ENCODE measurements at places on chromosomes 3 and 15.

DNA sequence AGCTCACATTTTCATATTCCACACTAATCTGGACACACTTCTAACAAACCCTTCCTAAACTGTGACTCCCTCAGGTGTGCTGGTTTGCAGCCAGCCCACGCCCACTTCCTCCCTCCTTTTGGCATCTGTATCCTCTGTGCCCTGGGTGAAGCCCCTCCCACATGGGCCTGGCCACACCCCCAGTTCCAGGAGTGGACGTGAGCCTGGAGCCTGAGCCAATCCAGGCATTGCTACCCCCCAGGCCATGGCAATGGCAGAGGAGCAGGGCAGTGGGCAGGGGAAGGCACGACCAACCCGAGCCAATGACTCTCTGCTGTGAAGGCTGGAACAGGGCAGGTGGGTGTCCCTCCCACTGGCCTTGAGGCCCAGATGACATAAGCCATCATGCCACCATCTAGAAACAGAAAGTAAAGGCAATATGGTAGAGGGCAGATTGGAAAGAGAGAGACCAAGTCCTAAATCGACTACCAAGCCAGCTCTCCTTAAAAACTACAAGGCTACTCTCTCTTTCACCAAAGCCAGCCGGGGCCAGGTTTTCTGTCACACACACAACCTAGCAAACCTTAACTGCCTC is 18.6 kb downstream of the FAM174B start:
- no peak for DNase-seq

- DNase-seq: peak; percentile 17
Measured at GRCh38 chr3:73432023-73432705, 192.6 kb downstream of the PDZRN3 start.

GRCh38 chr15:43521419-43521818 is 4.0 kb downstream of the MAP1A start:
- DNase-seq: no peak

DNA sequence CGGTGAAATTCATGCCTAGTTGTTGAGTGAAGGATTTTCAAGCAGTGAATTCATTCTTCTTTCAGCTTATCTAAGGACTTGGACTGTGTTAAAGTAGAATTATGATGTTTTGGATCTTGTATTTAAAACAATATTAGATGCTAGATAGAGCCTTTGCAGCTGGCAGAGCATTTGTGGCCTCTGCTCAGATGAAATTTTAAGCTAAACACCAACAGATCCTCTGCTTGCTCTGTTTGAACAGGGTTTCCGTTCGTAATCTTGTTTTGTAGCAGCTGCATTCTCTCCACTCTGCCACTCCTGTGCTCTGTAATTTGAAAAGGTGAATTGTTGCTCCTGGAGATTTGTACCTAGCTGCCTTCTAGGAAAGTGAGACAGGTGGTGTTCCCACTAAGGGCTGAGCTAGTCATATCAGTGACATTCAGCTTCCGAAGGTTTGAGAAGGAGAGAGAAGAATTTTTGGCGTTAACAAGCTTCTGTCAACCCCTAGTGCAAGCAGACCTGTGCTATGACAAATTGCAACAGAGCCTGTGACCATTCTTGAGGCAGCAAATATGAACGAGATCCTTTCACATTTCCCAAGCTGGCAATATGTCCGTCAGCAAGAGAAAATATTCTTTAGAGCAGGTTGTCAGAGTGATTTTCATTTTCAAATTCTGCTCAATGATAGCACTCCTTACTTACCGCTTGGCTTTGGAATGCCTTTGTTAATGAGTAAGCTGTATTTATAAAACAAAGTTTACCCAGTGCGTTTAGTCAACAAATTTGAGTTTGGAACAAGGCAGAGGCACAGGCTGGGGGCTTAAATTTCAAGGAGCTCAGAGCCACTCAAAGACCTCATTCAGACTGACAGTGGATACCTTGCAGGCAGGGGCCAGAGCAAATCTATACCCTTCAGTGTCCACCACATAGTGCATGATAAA is 5.3 kb downstream of the CHST2 start:
- no peak for DNase-seq

- no peak for DNase-seq
Measured at GRCh38 chr3:22947851-22948250, 255.3 kb upstream of the UBE2E2 start.

GRCh38 chr15:87634361-87634760 is 622.2 kb downstream of the NTRK3 start:
- no peak for DNase-seq

DNA sequence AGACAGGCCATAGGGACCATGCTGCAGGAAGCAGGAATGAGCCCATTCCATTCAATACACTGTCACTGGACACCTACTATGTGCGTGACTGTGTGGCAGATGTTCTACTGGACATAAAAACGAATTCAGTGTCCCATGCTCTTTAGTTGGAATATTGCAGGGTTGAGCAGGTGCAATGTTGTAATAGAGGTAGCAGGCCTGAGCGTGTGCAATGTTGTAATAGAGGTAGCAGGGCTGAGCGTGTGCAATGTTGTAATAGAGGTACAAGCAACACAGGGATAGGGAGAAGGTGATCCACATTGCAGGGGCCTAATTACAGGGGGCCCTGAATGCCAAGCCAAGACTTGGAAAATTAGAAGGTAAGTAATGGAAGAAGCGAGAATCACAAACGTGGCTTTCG is 261.4 kb upstream of the HES1 start:
- DNase-seq: no peak

DNA sequence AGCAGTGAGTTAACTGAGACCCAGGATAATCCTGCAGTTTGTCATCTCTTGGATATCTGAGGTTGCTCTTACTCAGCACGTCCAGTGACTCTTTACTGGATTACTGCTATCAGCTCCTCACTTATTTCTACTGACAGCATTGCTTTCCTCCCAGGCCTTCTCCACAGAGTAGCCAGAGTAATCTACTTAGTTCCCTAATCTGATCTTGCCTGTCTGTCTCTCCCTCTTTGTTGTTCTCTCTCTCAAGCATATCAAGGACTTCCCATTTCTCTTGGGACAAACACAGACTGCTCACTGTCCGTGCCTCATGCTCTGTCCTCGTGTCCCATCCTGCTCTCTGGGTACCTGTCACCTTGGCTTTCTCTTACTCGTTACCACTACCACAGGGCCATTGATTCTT is 376.2 kb downstream of the FEZF2 start:
- DNase-seq: no peak

- DNase-seq: no peak
Measured at GRCh38 chr3:9754678-9755077, 4.9 kb downstream of the OGG1 start.

GRCh38 chr15:70873232-70874054 is 18.8 kb downstream of the THAP10 start:
- no peak for DNase-seq

Data from Panc1 (cell line).